SJSA1 (cell line): ENCODE measurements at places on chromosomes 2 and 18.
A peak's percentile ranks its signal among the peaks of the same experiment; 100 is the strongest.

- no peak for DNase-seq
These were observed 558.2 kb upstream of the SALL3 start for GRCh38 chr18:78421392-78421791.

GRCh38 chr18:4544142-4544541 is 89.0 kb upstream of the DLGAP1 start:
- DNase-seq, result peak; percentile 62

DNA sequence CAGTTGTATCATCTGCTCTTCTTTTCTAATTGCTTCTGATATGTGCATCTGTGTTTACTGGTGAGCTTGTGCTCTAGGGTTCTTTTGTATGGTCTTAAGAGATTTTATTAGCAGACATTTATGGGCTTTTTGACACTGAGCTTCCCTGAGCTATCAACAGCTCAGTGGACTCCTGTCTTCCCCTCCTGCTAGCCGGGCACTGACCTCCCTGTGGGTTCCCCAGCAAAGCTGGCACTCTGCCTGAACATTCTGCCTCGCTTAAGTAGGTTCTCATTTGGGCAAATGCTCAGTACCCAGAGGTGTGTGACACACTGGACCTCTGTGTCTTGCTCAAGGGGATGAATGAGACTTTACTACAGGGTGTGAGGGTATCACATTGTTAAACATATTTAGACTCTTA is 15.8 kb downstream of the TRAF3IP1 start:
- no peak for DNase-seq

DNA sequence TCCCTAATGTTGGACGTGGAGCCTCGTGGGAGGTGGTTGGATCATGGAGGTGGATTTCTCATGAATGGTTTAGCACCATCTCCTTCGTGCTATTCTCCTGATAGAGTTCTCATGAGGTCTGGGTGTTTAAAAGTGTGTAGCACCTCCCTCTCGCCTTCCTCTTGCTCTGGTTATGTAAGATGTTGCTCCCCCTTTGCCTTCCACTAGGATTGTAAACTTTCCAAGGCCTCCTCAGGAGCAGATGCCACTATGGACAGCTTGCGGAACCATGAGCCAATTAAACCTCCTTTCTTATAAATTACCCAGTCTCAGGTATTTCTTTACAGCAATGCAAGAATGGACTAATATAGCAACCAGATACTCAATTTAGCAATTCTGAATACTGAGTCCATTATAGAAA is 82.4 kb upstream of the PELI1 start:
- no peak for DNase-seq

- peak; percentile 36 for DNase-seq
These were observed 5.8 kb downstream of the BIN1 start for GRCh38 chr2:127101048-127101611.
